Activated naive CD4-positive, alpha-beta T cell treated with anti-CD3 and anti-CD28 coated beads, Interleukin-2, amount 50 U/mL, for 72 hours (primary cell): ENCODE measurements at places on chromosomes 2 and 18. TPM values are rescaled to one million over a fixed set of nuclear protein-coding genes. Genes with fewer than 3 reads are reported as not detected.

DNA sequence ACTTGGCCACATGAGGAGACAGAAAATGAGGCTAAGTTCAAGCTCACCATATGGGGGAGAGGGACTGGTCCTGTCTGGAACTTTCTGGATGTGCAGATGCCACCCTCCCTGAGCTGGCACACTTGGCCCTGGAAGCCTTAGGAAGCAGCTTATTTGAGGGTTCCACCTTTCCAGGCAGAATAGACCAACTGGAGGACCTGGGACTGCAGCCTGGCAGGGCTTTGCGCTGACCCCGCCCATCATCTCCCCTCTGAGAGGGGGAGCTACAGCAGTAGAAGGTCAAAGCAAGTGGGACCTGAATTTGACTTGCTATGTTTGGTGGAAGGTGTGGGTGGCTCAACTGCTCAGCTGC is 39.5 kb downstream of the TMEM17 start:
- DNase-seq: no peak

- DNase-seq: no peak
These were observed 805.3 kb downstream of the SATB2 start for GRCh38 chr2:198652461-198652860.

DNA sequence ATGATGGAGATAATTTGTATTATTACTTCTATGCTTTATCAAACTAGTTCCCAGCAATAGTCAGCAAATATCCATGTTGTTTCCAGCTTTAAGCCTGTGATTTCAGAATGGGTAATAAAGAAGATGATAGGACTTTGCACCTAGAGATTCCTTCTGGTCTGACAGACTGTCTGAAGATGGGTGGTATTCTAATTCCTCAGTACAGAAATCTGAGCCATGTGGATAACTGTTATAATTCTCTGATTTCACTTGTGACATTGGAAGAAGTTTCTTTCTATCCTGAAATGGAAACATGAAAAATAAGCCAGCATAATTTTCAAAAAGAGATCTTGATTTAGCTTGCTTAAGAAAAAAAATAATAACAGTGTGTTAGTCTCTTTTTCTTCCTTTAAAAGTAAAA is 130.1 kb downstream of the ZNF804A start:
- DNase-seq: no peak

- DNase-seq: peak; percentile 4
These were observed 66.3 kb downstream of the PTGR3 start for GRCh38 chr18:75142677-75143076.

Gene IL37
- 0.32 TPM for total RNA-seq

DNA sequence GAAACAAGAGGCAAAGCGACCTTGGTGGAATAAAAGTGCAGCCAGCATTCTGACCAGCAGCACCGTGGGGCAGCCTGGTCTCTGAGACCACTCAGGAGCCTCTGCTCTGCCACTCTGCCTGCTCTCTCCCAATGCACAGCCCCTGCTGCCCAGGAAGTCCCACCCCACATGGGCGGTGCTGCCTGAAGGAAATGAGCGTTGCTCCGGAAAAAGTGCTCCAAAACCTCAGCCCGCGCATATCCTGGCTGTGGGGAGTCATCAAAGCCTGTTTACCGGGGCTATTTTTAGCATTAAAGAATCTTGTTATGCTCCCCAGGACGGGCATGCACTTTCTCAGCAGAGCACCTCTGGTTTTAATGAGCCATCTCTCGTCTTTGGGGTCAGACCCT is 54.5 kb downstream of the EPAS1 start:
- DNase-seq: peak; percentile 49

- no peak for DNase-seq
These were observed 797.7 kb downstream of the MBD2 start for GRCh38 chr18:53426666-53427184.

Gene STK11IP
- 28.5 TPM for total RNA-seq

DNA sequence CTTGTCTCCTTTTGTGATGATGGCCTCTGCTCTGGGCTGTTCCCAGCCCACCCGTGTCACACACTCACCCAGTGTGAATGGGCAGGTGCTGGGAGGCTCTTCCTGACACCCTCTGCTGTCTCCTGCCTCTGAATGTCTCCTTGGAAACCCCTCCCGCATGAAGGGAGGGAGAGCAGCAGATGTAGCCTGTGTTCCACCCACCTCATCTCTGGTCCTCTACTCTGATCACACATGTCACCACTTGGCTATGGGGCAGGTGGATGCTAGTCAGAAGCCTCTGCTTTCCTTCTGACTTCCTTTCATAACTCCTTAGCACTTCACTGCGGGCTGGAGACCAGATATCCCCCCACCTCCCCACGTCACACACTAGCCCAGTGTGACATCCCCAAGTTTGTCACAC is 23.9 kb downstream of the EFR3B start:
- DNase-seq: no peak

DNA sequence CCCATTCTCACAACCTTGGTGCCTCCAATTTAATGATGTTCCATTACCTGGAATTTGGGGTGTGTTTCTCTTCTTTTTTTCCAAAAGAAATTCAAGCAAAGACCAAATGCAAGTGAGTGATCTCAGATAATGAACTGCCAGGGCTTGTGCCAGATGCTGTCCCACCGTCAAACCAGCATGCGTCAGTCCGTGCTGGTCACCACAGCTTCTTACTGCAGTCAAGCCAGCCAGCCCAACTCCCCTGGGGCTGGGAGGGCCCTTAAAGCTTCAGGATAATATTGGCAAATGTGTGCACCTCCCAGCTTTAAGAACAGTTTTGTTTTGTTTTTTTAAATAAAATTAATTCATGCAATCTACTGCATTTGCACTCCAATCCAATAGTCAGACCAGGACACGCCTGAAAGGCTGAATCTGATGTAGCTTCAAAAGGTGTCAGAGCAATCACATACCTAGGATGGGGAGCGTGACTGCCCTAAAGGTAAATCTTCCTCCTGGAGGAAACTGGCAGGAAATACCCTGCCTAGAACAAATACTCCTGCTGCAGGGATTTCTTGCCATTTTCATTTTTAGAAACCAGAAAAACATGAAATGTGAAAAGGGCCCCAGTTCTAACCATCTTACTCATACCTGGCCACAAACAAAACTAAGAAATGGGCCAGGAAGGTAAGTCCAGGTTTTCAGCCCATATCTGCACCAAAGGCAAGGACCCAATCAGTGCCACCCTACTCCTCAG is 26.8 kb upstream of the SP3 start:
- no peak for DNase-seq

GRCh38 chr2:85132397-85132796 is 795 bp upstream of the TCF7L1 start:
- no peak for DNase-seq

Gene DSG4
- total RNA-seq: not detected

Gene DLX2
- total RNA-seq: not detected

DNA sequence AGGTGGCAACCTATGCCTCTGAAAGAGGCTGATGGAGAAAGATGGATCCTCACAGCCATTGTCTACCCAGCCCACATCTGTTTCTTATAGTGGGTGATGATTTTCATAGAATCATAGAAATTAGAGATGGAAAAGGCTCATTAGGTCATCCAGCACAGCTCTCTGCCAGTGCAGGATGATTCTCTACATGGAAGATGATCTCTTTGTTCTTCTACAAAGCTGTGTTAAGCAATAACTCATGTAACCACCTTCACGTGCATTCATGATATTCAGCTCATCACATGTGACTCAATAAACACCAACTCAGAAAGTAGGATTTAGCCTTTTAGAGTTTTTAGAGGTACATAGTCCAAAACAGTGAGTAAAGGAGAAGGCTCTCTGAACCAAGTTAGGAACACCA is 539.4 kb upstream of the ID2 start:
- DNase-seq: no peak

Gene GRB14
- not detected for total RNA-seq

DNA sequence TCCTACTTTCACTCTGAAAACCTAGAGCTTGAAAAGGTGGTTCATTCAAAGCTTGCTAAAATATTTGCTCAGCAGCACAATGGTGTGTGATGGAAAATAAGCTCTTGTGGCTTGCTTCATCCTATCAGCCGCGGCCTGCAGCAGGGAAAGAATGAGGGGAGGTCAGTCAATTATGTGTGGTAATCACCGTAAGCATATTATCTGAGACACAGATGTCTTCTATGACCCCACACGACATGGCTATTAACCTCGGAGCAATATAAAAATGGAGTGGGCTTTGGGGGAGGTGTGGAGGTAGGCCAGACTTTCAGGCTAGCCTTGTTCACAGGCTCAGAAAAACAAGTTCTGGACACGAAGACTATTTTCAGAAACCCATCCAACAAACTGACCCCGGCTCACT is 98.4 kb upstream of the SIX3 start:
- no peak for DNase-seq

DNA sequence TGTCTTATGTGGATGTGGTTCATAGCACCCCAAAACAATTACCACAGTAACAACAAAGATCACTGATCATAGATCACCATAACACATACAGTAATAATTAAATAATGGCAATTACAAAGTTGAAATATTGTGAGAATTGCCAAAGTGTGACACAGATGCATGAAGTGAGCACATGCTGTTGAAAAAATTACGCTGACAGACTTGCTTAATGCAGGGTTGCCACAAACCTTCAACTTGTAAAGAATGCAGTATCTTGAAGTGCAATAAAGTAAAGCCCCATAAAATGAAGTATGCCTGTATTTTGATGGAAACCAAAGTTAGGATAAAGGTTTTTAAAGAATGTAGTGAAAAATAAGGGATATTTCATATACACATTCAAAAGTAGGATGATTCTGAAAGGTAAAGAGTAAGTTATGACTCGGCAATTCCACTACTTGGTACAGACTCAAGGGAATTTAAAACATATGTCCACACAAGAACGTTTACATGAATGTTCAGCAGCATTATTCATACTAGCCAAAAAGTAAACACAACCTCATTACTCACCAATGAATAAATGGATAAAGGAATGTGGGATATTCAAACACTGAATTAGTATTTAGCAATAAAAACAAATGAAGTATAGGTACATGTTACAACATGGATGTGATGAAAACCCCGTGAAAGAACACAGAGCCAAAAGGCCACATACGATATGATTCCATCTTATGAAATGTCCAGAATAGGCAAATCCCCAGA is 61.6 kb downstream of the SCN9A start:
- DNase-seq: no peak

Gene LBX2
- 0.39 TPM for total RNA-seq
